Inflammatory macrophage treated with lipopolysaccharide for 4 hours (primary cell): ENCODE measurements at places on chromosomes 12 and 14.

- no peak for DNase-seq
Observed at GRCh38 chr12:76264611-76265012, 83.6 kb downstream of the BBS10 start.

- DNase-seq: no peak
Observed at GRCh38 chr12:40309001-40309400, 84.2 kb downstream of the LRRK2 start.

DNA sequence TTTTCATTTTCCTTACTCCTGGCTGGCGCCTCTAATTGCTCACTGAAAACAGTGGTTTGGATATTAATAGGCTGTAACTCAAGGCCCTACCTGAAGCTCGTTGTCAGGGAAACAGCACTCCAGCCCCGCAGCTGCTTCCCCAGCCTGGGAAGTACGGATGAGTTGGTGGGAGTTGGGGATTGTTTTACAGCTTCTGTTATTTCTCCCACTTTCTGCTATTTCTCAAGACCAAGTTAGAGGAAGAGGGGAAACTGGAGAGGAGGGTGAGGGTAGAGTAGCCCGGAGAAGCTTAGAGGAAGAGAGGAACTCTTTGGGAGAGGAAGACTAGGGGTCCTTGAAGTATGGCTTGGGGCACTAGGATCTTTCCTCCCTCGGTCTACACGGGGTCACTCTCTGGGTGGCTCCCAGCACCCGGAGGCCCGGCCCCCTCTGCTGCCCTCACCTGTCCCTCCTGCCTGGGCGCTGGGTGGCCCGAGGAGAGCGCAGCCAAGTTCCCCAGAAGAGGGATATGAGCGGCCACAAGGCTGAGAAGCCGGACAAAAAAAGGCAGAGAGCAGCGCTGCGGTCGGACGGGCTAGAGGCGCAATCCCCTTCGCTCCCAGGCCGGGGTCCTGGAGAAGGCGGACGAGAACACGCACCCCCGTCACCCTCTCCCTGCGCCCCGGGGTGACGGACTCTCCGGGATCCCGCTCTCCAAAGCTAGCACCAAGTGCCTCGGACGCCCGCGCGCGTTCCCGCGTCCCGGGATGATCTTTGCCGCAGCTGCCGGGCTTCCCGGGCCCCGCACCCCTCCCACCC is 671 bp downstream of the SPTB start:
- no peak for DNase-seq

- DNase-seq: no peak
Observed at GRCh38 chr12:90473831-90474230, 481.1 kb downstream of the CCER1 start.

GRCh38 chr12:86521870-86522269 is 265.7 kb upstream of the MGAT4C start:
- DNase-seq: no peak

DNA sequence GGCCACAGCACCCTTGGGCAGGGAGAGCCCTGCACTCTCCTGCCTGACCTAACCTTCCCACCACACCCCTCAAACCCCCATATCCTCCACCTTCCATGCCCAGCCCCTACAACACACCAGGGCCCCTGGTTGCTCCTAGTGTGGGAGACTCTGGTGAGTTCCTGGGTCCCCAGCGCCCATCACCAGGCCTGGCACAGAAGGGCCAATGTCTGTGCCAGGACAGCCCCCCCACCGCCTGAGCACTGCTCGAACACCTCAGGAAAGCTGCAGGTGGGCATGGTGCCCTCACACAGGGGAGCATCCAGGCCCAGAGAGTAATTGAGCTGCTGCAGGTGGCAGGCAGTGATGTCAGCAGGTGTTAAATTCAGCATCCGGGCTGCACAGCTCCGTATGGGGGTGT is 15.2 kb downstream of the ADCY6 start:
- DNase-seq: no peak

DNA sequence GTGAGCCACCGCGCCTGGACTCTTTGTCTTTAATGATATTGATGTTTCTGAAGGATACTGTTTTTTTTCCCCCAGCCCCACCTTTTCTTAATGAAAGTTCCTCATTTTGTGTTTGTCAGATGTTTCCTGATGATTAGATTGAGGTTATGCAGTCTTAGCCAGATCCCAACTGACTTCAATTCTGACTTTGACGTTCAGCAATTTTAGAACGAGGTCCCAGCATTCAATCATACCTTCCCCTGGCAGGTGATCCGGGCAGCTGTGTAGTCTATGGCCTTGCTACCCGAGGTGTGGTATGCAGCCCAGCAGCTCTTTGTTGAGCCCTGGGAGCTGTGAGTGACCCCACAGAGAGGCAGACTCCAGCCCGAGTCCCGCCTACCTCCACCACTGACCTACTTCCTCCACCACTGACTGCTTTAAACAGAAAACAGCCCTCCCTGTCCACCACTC is 82.7 kb downstream of the LGMN start:
- peak; percentile 58 for DNase-seq

GRCh38 chr14:34338056-34338455 is 124.0 kb downstream of the SPTSSA start:
- no peak for DNase-seq
